ENCODE measurements at places on chromosomes 6 and 20.
A peak's percentile ranks its signal among the peaks of the same experiment; 100 is the strongest.

GRCh38 chr6:160084198-160084776 lies 37.3 kb upstream of the SLC22A1 start:
- no peak for DNase-seq

DNA sequence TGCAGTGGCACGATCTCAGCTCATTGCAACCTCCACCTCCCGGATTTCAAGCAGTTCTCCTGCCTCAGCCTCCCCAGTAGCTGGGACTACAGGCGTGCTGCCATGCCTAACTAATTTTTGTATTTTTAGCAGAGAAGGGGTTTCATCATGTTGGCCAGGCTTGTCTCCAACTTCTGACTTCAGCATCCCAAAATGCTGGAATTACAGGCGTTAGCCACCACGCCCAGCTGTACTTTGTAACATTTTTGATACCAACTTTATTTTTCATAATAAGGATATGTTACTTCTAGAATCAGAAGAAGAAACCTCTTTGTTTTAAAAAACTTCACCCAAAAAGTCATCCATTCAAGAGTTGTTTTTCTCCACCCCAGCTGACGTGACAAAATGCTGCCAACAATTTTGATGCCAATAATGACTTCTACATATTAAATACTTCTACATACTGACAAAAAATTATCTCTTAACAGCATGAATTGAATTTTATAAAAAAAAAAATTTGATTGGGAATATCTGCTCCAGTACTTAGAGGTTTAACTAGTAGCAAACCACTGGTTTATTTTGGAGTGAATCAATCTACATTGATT lies 22.5 kb upstream of the PRIM2 start:
- DNase-seq: no peak

GRCh38 chr6:132227904-132228303 lies 173.4 kb downstream of the MOXD1 start:
- no peak for DNase-seq

DNA sequence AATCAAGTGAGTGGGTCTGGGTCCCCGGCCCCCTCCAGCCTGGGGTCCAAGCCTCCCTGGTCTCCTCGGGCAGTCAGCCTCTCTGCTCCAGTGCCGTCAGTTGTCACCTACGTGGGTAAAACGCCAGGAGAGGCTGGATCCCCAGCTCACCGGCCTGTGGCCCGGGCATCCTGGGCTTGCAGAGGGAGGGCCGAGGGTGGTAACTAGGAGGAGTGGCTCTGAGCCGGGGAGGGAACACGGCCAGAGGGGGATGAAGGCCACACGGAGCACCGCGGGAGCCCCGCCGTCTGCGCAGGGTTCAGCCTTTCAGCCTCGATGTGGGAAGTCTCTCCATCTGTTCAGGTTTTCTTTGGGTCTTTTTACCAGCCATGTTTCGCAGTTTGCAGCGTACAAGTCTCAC lies 29.5 kb upstream of the BHLHE23 start:
- DNase-seq: no peak

- no peak for DNase-seq
Observed at GRCh38 chr6:118875672-118876071, 18.3 kb upstream of the ASF1A start.

DNA sequence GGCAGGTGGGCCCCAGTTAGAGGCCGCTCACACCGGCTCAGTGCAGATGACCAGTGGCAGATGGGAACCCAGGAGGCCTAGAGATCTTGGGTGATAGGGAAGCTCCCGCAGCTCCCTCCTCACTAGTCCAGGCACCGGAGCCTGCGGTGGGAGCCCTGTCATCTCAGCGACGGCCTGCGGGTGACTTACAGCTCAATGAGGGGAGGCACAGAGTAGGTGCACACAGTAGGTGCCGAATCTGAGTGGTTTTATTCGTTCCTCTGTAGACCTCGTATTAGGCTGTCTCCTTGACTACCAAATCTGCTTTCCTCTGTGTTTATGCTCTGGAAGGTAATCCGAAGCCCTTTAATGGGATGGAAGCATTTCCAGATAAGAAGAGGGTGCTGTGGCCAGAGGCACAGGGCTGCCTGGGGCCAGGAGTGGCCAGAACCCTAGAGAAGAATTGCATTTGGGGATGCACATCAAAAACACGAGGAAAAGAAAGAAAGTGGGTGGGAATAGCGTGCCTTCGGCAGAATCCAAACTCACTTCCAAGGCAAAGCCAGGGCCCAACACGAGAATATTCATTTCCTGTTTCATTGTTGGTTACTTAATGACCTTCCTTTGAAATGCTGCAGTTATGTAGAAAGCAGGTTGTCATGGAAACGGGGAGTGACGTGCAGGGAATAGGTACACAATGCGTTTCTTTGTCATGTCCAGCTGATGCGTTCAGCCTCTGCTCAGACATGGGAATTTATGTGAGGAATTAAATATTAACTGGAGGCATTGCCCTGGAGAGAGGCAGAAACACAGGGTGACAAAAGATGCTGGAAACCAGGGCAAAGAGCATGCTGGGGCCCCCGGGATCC lies 24.7 kb downstream of the MYT1 start:
- no peak for DNase-seq

DNA sequence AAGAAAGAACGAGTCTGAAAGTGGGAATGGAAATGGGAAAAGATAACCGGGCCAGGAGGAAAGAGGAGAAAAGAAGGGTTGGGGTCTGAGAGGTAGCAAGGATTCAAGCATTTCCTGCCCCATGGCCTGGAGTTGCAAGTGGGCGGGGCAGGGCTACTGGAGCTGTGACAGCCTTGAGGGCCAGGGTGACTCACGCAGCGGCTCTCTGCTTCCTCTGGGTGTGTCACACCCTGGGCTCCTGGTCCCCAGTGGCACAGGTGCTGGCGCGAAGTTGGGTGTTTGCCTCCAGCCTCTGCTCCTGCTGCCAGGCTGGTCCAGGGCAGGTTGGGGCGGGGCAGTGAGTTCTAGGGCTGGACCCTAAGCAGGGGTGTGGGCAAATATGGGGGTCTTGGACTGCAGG lies 3.3 kb upstream of the ULBP3 start:
- DNase-seq: peak; percentile 70

DNA sequence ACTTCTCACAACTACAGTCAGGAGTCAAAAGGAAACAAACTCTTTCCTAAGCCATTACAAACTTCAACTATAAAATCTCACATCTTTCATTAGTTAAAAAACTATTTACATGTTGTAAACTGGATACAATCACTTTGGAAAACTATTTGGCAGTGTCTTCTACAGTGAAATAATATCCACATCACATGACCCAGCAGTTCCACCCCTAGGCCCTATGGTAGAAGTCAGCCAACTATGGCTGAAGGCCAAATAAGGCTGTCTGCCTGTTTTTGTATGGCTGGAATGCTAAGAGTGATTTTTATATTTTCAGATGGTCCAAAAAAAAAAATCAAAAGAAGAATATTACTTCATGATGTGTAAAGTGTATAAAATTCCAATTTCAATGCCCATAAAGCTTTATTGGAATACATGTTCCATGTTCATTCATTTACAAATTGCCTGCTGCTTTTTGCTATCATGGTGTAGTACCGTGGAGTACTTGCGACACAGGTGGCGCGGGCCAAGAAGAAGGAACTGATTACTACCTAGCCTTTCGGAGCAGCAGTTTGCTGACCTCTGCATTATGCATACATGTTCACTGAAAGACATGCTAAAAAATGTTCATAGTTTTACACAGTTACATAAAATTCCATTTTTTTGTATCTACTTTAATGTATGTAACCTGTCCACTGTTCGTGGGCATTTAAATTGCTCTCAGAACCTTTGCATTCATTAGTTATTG lies 129.0 kb downstream of the KIF16B start:
- no peak for DNase-seq

GRCh38 chr6:133339543-133340384 lies 98.6 kb downstream of the EYA4 start:
- DNase-seq: no peak

GRCh38 chr20:34736106-34736735 lies 32.1 kb downstream of the TP53INP2 start:
- no peak for DNase-seq

GRCh38 chr20:36688630-36689029 lies 42.6 kb upstream of the SLA2 start:
- DNase-seq: no peak

DNA sequence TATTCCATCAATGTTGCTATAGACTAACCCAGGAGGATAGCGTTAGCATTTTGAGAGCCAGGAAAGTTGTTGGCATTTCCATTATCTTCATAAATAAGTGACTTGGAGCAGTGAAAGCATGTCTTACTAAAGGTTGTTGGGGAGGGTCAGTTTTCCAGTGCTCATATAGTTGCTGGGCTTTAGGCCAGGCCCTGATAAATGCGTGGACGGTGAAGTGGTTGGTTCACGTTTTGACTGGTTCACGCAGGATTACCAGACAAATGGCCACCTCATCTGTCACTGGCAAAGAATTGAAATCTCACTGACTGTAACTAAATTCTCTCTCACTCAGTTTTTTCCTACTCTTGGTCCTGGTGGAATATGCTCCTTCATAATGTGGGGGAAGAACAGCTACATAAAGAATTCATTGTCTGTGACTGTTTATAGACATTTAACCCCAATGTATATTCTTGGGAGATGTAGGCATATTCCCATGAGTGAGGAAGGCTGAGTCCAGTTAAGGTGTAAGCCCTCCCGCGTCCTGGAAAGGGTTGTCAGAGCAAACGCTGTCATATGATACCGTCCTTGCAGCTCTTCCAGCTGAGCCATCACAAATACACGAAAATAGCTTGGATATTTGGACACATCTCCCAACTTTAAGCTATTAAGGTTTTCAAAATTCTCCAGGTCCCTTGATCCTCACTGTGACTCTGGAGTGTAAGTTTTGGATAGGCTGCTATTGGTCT lies 27.8 kb downstream of the LRRC1 start:
- DNase-seq: no peak

GRCh38 chr6:6458172-6458571 lies 130.3 kb upstream of the LY86 start:
- no peak for DNase-seq

- no peak for DNase-seq
Observed at GRCh38 chr6:113120224-113120581, 736.9 kb upstream of the MARCKS start.

DNA sequence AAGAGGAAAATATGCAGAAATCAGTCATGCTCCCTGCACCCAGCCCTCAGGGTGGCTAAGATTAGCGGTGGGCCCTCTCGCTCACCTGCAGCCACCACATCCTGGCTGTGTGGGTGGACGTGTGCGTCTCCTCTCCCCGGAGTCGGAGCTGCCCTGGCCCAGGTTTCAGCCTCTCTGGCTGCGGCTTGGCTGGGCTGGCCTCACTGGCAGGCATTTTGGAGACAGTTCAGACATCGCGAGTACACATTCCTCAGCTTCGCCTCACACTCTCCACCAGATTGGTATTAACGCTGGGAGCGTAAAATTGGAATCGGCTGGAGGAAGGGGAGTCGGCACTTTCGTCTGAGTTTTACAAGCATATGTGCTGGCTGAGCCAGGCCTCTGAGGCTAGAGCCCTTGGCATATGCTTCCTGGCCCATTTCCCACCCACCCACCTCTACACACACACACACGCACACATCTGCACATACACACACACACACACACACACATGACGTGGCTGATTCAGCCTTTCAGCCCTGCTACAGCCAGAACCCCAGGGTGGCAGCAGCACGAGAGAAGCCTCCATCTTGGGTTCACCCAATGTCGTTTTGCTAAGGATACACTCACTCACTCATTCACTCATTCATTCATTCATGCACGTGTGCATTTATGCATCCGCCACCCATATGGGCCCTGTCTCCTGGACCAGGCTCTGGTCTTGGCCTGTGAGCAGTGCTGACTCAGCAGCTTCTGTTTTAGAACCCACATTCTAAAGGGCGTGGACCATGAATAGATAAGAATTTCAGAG lies 42.9 kb downstream of the BCAS4 start:
- peak; percentile 83 for DNase-seq

GRCh38 chr6:107665382-107665781 lies 158.7 kb downstream of the SCML4 start:
- DNase-seq: no peak

DNA sequence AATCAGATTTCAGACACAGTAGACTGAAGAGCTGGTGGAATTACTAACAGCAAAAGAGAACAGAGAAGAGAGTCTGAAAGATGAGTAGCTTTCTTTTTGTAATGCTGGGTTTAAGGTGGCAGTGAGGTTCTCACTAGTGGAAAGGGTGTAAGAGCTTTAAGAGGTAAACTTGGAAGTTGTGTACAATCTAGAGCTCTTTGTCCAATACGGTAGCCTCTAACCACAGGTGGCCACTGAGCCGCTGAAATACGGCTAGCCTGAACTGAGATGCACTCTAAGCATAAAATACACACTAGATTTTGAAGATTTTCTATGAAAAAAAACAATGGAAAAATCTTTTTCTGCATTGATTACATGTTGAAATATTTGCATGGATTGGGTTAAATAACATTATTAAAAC lies 4.0 kb downstream of the ELOVL2 start:
- no peak for DNase-seq

DNA sequence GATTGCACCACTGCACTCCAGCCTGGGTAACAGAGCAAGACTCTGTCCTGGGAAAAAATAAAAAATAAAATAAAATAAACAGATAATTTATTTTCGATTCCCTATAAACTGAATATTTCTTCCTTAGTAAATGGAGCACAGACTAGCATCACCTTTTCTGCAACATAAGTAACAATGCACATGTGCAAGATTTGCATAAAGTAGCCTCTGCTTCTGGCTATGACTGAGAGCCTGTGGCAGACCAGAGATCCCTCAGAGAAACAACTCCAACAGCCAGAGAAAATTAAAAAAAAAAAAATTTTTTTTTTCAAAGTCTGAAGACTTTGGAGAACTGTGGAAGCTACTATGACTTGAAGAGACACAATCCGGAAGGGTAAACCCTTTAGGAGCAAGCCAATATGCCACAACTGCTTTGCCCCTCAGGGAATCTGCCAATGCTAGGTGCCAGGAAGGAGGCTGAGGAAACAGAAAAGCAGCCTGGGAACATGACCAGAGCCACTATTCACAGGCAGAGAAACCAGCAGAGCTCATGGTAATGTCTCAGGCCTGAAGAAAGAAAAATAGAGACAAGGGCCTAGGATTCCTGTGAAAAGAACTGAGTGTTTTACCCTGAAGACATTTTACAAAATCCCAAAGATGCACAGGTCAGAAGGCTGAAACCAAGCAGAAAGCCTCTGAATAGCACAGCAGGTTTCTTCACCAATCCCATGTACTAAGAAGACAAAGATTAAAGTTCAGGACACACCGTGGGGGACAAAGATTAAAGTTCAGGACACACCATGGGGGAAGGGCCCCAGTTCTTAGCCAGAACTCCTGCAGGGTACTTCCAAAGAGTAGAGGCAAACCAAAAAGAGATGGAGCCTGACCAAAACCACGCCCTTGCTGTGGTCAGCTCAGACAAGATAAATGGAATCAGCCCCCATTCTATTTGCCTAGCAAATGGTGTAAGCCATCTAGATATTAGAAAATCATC lies 25.8 kb downstream of the B4GALT5 start:
- no peak for DNase-seq

DNA sequence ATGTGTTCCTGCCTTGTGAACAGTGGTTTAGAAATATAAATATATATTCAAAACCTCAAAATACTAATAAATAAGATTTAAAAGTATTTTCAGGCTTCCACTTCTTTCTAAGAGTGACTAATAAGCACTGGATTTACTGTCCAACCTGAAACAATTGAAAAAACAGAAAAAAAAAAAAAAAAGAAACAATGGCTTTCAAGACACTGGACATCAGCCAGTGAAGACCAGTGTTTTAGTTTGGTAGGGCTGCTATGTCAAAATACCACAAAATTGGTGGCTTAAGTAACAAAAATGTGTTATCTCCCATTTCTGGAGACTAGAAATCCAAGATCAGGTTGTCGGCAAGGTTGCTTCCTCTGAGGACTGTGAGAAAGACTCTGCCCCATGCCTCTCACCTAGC lies 101.4 kb upstream of the PDE7B start:
- no peak for DNase-seq
